ENCODE measurements at places on chromosomes 5 and 9.
A peak's percentile ranks its signal among the peaks of the same experiment; 100 is the strongest.

GRCh38 chr9:111195766-111196165 is 134.3 kb downstream of the OR2K2 start:
- no peak for DNase-seq

DNA sequence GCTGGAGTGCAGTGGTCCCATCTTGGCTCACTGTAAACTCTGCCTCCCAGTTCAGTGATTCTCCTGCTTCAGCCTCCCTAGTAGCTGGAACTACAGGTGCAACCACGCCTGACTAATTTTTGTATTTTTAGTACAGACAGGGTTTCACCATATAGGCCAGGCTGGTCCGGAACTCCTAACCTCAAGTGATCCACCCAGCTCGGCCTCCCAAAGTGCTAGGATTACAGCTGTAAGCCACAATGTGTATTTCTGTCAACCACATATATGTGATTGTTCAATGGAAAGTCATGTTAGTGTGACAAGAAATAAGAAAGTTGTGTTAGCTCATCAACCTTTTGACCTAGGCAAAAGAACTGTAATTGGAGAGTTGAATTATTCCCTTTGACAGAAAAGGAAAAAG is 677.1 kb upstream of the CHD1 start:
- no peak for DNase-seq

- no peak for DNase-seq
These were observed 45.2 kb downstream of the PAX5 start for GRCh38 chr9:36988848-36989247.

GRCh38 chr9:134475011-134475790 is 148.9 kb downstream of the RXRA start:
- peak; percentile 34 for DNase-seq

- no peak for DNase-seq
These were observed 163.5 kb downstream of the CD180 start for GRCh38 chr5:67032921-67033664.

GRCh38 chr9:19290103-19290502 is 59.6 kb downstream of the DENND4C start:
- DNase-seq: no peak

DNA sequence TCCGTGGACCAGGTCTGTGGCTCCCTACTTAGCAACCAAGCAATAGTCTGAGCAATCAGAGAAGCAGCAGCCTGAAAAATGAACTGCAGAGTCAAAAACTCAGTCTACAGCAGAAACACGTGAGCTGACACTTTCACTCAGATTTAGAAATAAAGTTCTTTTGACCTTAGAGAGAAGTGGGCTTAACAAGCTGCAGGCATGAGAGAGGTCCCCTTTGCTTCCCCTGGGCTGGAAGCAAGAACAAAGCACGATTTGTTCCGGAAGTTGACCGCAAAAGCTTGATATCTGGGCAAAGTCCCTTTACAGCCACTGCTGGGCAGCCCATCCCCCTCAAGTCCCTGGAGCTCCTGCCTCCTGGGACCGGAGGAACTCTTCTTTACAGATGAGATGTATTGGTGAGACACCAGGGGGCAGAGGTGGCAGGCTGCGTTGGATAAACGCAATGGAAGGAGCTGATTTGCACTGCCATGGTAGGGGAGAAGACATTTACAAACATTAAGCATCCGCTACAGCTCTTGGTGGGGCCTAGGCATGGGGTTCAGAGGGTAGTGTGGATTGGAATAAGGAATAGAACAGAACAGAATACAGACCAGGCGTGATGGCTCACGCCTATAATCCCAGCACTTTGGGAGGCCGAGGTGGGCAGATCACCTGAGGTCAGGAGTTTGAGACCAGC is 5.8 kb upstream of the SOWAHA start:
- no peak for DNase-seq

DNA sequence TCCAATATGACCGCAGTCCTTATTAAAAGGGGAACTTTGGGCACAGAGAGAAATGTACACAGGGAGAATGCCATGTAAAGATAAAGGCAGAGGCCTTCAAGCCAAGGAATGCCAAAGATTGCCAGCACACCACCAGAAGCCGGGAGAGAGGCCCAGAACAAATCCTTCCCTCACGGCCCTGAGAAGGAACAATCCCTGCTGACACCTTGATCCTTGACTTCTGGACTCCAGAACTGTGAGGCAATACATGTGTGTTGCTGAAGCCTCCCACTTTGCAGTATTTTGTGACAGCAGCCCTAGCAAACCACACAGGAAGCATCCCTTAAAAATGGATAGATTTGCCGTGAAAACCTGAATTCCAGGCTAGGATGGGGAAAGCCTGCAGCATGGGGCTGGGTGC is 80.0 kb downstream of the MAMDC2 start:
- no peak for DNase-seq

DNA sequence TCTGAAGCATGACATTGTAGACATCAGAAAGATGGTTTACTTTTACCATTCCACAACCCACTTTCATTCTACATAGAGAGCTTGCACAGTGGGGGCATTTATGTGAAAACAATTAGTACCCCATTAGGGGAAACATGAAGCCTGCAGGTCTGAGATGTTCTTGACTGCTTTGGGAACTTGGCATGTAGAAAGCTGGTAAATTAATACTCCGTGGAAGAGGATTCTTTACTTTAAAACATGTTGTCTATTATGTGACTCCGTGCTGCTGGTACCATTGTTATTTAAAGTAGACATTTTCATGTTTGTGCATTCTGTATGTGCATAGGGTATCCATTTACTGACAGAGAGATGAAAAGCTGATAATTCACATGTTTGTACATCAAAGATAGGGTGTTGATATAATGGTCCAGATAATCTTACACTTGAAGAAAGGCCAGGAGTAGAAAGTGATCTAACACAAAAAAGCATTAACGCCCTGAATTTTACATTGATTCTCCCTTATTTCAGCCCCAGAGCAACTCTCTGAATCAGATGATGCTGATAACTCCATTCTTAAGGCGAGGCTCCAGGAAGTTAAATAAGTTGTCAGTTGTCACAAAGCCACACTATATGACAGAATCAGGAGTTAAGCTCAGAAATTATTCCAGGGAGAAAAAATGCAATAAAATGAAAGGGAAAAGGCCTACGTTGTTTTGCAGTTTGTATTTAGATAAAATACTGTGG is 50.1 kb upstream of the CD180 start:
- no peak for DNase-seq

DNA sequence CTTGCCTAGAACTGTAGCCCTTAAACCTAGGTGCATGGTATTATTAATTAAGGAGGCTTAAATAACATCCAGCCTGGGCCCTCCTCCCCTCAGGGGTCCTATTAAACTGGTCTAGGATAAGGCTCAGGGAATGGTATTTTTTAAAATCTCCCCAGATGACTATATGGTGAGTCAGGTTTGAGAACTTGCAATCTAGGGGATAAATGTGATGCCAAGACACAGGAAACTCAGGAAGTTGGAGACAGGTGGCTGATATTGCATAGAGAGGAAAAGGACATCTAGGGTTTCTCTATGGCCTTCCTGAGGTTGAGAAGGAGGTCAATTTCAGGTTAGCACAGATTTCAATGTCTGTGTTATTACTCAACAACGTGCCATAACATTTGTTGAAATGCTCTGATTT is 581.0 kb downstream of the TLE1 start:
- DNase-seq: no peak

- DNase-seq: no peak
These were observed 523.0 kb downstream of the MTRR start for GRCh38 chr5:8391911-8392310.

DNA sequence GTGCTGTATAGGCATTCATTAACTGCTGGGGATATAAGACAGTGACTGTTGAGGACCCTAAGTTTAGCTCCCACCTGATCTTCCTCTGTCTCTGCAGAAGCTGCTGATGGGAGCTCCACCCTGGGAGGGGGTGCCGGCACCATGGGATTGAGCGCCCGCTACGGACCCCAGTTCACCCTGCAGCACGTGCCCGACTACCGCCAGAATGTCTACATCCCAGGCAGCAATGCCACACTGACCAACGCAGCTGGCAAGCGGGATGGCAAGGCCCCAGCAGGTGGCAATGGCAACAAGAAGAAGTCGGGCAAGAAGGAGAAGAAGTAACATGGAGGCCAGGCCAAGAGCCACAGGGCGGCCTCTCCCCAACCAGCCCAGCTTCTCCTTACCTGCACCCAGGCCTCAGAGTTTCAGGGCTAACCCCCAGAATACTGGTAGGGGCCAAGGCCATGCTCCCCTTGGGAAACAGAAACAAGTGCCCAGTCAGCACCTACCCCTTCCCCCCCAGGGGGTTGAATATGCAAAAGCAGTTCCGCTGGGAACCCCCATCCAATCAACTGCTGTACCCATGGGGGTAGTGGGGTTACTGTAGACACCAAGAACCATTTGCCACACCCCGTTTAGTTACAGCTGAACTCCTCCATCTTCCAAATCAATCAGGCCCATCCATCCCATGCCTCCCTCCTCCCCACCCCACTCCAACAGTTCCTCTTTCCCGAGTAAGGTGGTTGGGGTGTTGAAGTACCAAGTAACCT is 22.1 kb downstream of the PCDHGC5 start:
- DNase-seq: no peak

- no peak for DNase-seq
These were observed 48.4 kb downstream of the STX17 start for GRCh38 chr9:99954819-99955218.

DNA sequence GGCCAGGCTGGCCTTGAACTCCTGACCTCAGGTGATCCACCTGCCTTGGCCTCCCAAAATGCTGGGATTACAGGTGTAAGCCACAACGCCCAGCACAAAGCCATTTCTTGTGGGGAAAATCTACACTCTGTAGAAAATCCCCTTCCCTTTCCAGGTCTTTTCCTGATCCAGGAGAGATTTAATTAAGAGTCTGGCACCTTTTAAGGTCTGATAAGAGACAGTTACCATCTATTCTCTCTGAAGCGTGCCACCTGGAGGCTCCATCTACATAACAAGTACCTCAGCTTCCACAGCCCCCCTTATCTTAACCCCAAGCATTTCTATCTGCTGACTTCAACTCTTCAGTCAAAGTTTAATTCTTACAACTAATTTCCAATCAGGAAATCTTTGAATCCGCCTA is 71.4 kb upstream of the CDK20 start:
- DNase-seq: no peak

- no peak for DNase-seq
These were observed 510.3 kb upstream of the KLF4 start for GRCh38 chr9:107999890-108000289.

- no peak for DNase-seq
These were observed 198.8 kb downstream of the BNC2 start for GRCh38 chr9:16671591-16672137.

DNA sequence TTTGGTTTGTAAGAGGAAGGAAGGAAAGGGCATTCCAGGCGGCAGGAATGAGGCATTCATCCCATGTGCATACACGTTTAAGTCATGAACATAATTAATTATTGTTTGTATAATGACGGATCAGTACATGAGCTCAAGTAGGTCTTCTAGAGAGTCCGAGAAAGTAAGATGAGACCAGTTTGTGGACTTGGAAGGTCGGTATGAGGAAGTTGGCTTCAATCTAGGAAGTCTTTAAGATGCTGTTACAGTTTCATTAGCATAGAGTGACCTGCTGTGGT is 2.1 kb downstream of the GTF3C4 start:
- no peak for DNase-seq

- no peak for DNase-seq
These were observed 203.8 kb upstream of the RAI14 start for GRCh38 chr5:34452170-34452828.

DNA sequence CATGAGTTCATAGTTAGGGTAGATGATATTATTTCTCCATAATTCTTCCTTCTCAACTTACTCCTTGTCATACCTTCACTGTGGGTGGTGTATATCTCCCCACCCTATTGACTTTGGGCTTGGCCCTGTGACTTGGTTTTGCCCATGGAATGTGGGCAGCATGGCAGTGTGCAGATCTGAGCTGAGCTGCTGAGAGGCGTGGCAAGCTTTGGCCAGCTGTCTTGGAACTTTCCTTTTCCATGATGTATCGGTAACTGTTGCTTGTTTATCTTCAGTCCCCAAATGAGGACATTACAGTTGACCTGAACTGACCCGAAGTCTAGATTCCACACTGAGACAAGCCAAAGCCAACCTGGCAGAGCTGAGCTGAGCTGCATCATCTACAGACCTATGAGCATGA is 70.4 kb downstream of the RALGPS1 start:
- DNase-seq: no peak

DNA sequence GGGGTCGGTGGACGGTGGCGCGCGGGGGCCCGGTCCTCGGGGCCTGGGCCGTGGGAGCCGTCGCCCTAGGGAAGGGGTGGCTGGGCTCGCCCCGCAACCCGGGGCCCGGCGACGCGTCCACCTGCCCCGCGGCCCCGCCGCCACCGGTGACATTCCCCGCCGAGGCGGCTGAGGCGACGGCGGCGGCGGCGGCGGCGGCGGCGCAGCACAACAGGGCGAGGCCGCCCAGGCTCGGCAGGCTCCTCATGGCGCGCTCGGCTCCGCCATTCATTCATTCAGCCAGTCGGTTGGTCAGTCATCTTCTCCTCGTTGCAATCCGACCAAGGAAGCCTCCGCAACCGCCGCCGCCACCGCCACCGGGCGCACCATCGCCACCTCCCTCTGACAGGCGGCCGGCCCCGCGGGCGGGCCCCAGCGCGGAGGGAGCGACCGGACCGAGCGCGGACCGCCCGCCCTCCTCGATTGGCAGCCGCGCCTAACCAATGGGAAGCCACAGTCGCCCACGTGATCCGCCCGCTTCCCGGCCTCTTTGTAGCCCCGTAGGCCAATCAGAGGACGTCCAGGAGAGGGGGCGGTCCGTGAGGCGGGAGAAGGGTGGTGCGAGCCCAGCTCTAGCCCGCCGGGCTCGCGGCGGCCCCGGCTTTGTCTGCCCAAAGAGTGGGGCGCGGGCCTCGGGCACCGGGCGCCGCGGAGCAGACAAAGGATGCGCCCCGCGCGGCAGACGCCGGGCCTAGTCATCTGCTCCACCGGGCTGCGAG is at the start of gene MEGF9:
MEGF9 (minus strand) TSS at position 383 of the 758 bp plus-strand sequence; CDS start at position 271, 112 bp downstream.
- peak; percentile 99 for DNase-seq

GRCh38 chr5:1636981-1637638 is 113.3 kb upstream of the LPCAT1 start:
- DNase-seq: peak; percentile 19

DNA sequence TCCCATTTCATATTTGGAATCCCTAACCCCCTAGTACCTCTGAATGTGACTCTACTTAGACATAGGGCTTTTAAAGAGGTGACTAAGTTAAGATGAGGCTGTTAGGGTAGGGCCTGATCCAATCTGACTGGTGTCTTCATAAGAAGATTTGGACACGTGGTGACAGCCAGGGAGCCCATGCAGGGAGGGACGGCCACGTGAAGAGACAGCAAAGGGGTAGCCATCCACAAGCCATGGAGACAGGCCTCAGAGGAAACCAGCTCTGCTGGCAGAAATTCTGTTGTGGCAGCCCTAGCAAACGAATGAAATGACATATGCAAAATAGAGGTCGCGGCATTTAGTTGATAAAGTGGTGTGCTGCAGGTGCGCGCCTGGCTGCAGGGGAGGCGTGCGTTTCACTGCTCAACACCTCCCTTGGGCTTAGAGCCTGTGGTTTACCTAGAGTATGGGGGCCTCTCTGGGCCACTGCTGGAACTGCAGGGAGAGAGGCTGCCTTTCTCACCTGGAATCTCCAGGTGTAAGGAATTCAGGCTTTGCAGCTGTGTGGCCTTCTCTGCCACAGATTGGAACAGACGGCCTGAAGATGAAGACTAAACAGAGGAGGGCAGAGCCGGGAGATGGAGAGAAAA is 7.1 kb upstream of the AFAP1L1 start:
- peak; percentile 76 for DNase-seq

All from activated naive CD4-positive, alpha-beta T cell treated with anti-CD3 and anti-CD28 coated beads, Interleukin-2, amount 10 ng/mL, durations not matched to agents 7 days and 5 days (primary cell).